Stimulated activated CD8-positive, alpha-beta memory T cell treated with anti-CD3 and anti-CD28 coated beads, Interleukin-15, amount 100 ng/mL, for 1 hour (primary cell): ENCODE measurements at places on chromosomes 13 and 19.

DNA sequence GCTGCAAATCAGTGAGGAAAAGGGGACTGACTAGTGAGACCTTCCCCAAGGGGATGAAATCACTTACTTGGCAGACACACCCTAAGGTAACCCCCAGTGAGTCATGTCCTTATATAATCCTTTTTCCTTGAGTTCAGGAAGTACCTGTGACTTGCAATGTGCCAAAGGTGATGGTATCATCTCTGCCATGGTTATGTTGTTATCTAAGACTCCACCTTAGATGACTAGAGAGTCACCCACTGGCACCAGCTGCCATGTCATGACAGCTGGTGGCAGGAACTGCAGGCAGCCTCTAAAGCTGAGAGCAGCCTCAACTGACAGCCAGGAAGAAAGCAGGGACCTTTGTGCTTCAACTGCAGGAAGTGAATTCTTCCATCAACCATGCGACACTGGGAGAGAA lies 12.5 kb downstream of the PBX4 start:
- DNase-seq = no peak

- DNase-seq = no peak
These were observed 97.7 kb downstream of the GNG7 start for GRCh38 chr19:2604747-2605329.

- no peak for DNase-seq
These were observed 209.5 kb downstream of the KLF5 start for GRCh38 chr13:73268306-73268705.

DNA sequence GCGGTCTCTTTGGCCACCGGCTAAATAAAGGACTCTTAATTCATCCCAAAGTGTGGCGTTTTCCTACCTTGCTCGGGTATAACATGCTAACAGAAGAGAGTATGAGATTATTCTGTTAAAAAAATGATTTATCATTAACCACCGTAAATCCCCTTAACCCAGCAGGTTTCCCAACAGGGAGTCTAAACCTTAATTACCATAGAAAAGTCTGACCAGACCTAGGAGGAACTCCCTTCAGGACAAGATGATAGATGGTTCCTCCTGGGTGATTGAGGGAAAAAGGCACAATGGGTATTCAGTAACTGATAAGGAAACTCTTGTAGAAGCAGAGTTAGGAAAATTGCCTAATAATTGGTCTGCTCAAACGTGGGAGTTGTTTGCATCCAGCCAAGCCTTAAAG lies 193.7 kb downstream of the ZNF737 start:
- no peak for DNase-seq

DNA sequence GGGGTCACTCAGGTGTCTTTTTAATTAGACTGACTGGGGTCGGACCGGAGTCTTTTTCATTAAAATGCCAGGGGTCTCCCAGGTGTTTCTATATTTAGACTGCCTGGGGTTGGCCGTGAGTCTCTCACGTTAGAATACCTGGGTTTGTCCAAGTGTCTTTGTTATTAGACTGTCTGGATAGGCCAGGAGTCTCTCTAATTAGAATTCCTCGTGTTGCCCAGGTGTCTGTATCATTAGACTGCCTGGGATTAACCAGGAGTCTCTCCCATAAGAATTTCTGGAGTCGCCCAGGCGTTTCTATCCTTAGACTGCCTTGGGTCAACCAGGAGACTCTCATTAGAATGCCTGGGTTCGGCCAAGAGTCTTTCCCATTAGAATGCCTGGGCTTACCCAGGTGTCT lies 1445.7 kb downstream of the UQCRFS1 start:
- no peak for DNase-seq

DNA sequence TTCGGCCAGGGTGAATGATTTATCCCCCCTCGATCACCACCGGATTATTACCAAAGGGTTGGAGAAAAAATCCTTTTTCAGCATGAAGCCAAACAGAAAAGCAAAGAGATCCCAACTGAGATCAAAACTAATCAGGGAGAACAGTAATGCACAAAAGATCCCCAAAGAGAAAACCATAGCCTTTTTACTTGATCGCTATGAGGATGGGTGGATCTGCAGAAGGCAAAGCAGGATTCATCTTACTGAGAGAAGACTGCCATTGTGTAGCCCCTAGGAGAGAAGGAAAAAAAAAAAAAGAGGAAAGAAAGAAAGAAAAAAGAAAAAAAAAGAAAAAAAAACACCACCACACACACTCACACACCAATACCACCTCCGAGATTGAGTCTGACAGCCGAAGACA lies at the start of gene FGF14:
TSS of gene FGF14 (minus strand) at position 283 of the 400 bp plus-strand sequence.
- no peak for DNase-seq

GRCh38 chr13:19862481-19863313 lies 752 bp downstream of the ZMYM5 start:
- DNase-seq = peak; percentile 12

DNA sequence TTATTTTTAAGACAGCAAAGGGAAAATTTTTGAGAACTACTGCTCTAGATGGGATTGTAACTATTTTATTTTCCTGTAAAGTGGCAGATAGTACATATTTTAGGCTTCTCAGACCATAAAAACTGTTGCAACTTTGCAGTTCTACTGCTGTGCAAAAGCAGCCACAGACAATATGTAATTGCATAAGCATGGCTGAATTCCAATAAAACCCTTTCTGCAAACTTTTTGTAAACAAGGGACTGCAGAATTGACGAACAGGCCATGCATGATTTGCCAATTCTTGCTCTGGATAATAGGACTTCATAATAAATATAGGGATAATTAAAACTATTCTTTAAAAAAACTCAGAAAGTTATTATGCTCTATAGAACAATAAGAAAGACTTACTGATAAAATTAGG lies 149.1 kb downstream of the SLITRK5 start:
- no peak for DNase-seq

DNA sequence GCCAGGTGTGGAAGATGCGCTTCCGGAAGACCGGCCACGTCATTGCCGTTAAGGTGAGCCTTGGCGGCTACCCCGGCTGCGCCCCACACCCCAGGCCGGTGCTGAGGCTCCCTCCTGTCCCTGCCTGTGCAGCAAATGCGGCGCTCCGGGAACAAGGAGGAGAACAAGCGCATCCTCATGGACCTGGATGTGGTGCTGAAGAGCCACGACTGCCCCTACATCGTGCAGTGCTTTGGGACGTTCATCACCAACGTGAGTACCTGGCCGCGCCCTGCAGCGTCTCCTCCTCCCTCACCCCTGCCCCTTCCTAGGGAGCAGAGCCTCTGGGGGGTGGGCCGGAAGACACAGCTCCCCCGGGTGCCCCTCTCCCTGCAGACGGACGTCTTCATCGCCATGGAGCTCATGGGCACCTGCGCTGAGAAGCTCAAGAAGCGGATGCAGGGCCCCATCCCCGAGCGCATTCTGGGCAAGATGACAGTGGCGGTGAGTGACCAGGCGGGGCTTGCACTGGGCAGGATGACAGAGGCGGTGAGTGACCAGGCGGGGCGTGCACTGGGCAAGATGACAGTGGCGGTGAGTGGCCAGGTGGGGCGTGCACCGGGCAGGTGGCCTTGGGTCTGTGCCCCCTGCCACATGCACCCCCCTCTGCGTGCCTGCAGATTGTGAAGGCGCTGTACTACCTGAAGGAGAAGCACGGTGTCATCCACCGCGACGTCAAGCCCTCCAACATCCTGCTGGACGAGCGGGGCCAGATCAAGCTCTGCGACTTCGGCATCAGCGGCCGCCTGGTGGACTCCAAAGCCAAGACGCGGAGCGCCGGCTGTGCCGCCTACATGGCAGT lies 4.1 kb upstream of the TGFBR3L start:
- DNase-seq = no peak

DNA sequence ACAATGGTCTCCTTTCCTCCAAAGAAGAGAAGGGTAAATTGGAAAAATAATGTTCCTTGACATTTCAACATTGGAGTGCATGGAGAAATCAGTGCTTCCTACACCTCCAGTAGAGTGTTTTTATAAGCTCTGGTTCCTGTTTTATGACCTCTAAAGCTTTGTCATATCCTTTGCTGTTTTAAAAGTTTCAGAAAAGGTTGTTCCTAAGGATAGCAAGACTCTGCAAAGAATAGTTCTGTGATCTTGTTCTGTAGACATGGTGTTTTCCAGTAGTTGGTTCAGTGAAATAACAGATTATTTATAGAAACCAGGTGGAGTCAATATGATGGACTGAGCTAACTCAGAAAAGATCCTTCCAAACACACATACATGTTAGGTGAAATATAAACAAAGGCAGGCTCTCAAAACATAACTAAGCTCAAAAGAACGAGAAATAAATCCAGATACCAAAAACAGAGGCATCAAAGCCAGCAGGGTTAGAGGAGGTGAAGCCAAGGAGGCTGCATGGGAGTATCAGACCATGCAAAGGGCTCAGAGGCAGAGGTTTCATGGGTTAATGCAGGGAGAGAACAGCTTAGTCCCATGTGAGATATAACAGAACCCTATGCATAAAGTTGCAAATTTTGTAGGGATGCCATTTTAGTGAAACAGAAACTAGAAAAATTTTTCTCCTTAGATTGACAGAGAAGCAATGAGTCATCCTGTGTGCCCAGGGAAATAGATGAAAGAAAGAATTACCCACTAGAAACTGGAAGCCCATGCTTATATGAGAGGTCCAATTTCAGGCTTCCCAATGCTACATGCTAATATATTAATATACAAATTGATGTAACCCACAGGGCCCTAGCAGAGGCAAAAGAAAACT lies 44.3 kb downstream of the SHISA2 start:
- no peak for DNase-seq
